ENCODE measurements at places on chromosomes 7 and 10.

- DNase-seq: no peak
Observed at GRCh38 chr7:35263396-35263795, 9.5 kb upstream of the TBX20 start.

GRCh38 chr7:64429232-64429631 is 115.5 kb downstream of the ZNF736 start:
- no peak for DNase-seq

DNA sequence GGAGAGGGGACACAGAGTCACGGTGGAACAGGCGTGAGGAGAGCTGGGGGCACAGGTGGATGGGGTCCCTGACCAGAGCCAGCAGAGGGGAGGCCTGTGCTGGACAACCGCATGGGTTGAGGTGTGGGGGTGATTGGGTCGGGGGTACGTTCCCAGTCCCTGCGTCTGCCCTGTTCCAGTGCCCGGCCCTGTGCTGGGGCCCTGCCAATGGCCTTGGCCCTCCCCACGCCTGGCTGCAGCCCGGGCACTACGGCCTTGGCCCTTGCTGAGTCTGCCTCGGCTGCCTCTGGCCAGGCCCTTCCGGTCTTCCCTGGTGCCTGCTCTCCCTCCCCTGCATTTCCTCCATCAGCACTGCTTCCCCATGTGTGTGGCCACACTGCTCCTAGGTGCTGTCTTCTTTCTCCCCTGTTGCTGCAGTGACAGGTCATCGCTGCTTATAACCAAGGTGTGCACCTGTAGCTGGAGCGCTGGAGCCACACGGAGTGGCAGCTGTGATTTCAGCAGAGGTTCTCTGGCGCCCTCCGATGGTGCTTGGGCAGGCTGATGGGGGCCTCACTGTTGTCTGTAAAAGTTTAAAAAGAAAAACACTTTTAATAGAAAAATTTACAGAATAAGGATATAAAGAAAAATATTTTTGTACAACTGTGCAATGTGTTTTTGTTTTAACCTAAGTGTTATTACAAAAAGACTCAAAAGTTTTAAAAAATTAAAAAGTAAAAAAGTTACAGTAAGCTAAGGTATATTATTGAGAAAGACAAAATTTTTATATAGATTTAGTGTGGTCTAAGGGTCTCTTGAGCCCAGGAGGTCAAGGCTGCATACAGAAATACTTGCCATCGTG is 45.2 kb upstream of the BHLHA15 start:
- peak; percentile 39 for DNase-seq

GRCh38 chr10:113045147-113046055 is 95.4 kb downstream of the TCF7L2 start:
- no peak for DNase-seq

- no peak for DNase-seq
Observed at GRCh38 chr7:19783541-19783940, 10.1 kb upstream of the TMEM196 start.

- DNase-seq: no peak
Observed at GRCh38 chr7:30459591-30460245, 18.9 kb downstream of the NOD1 start.

DNA sequence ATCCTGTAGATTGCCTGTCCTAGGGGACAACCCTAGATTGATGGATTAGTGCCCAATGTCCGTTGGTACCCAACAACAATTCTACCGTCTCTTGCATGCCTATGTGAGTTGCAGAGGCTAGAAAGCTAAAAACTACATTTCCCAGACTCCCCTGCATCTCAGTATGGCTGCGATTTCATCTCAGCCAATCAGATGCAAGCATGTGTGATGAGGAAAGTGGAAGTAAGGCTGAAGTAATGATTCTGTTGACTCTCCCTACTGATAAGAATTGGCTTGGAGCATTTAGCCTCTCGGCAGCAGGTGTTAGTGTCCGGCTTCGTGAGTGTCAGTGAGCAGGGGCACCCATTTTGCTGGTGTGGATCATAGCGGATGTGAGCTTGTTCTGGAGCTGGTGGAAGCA is 171.9 kb downstream of the FGFR2 start:
- DNase-seq: no peak

DNA sequence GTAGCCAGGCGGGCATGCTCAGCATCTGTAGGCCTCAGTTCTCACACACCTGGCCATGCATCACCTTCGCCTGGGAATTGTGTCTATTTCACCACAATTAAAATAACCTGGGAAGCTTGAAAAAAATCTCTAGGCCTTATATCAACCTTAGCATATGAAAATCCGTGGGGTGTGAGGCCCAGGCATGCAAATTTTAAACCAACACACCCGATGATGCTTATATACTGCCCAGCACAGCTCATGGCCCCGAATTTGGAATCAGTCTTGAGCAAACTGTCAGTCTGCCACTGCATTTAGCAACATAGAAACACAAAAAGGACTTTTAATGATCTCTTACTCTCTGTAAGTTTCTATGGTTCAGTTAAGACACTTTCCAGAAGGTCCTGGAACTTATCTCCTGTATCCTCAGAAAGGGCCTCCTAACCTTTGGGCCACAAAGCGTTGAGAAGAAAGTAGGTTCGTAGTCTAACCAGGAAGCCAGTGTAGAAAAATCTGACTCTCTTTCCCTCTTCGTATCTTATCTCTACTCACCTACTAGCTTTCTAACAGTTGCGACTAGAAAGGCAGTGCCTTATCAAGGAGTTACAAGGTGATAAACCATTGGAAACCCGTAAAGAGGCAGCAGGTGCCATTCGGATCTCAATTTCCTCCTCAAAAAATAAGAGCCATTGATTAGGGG is 12.0 kb upstream of the DMBT1 start:
- DNase-seq: no peak

- DNase-seq: no peak
Observed at GRCh38 chr7:1969459-1970284, 263.1 kb downstream of the MAD1L1 start.

GRCh38 chr10:88150339-88150738 is 286.9 kb downstream of the PTEN start:
- DNase-seq: no peak

Data from stimulated activated CD4-positive, alpha-beta T cell treated with anti-CD3 and anti-CD28 coated beads, Interleukin-4, amount 100 ng/mL, for 4 hours (primary cell).